ENCODE measurements at places on chromosomes 12 and 14.

DNA sequence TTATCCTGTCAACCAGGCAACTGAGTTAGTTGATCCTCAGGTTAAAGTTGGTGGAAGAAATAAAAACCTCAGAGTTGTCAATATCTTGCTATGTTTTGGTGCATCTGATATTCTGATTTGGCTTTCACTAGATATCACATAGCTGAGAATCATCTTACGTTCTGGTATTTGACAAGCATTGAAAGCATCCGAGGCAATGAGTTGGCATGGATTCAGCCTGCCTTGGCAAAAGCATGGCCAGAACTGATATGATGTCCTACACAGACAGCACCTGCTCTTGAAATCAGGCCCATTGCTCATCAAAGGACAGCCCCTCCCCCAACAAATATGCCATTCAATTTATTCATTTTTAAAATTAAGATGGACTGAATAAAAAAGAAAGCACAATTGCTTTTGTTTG, 320.7 kb upstream of the ATP2B1 start:
- DNase-seq: no peak

GRCh38 chr14:25231004-25231403, 181.1 kb upstream of the STXBP6 start:
- DNase-seq: no peak

GRCh38 chr14:103512701-103513611, 9.7 kb downstream of the CKB start:
- no peak for DNase-seq

GRCh38 chr12:42255221-42255865, 17.3 kb upstream of the YAF2 start:
- DNase-seq: no peak

GRCh38 chr14:75445963-75446362, 18.1 kb downstream of the JDP2 start:
- no peak for DNase-seq

Measured in stimulated activated naive CD8-positive, alpha-beta T cell treated with anti-CD3 and anti-CD28 coated beads, Interleukin-15, amount 100 ng/mL, for 72 hours (primary cell).